ENCODE measurements at places on chromosomes 13 and 19.
A peak's percentile ranks its signal among the peaks of the same experiment; 100 is the strongest.

GRCh38 chr13:26836626-26837025 lies 76.0 kb upstream of the GPR12 start:
- DNase-seq, result no peak

DNA sequence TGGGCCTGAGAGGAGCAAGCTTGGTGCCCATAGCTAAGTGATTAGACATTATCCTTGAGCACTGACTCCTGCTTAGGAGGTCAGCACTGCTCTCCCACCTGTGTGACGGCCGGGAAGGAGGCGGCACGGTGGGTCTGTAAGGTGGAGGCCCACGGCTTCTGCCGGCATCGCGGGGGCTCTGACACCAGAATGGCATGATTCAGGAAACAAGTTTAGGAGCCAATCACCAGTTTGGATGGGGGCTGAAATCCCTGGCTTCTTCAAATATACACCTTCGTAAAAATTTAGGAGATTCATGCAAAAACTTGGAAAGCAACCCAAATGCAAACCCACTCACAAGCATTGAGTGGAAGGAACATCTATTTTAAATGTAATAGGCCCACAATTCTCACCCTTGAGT lies 307.3 kb upstream of the TSHZ3 start:
- no peak for DNase-seq

DNA sequence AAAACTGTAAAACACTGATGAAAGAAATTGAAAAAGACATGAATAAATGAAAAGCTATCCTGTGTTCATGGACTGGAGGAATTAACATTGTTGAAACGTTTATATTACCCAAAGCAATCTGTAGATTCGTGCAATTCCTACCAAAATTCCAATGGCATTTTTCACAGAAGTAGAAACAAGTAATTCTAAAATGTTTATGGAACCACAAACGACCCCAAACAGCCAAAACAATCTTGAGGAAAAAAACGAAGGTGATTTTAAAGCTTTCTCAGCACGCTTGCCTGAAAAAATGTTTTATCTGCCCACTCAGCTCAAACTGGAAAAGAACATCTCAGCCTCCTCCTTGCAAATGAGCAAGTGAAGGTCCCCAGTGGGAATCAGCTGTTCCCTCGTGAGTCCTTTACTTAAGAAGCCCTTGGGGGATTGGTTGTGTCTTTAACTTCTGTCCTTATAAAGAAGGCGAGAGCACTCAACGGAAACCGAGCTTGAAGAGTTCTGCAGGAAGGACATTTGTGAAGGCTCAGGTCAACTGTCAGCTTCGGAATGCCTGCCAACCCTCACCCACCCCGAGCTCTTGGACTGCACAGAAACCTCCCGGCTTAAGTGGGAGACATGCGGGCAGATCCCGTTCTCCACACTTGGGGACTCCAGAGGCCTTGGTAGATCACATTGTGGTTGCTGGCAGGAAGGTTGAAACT lies 256.0 kb upstream of the IRS2 start:
- no peak for DNase-seq

DNA sequence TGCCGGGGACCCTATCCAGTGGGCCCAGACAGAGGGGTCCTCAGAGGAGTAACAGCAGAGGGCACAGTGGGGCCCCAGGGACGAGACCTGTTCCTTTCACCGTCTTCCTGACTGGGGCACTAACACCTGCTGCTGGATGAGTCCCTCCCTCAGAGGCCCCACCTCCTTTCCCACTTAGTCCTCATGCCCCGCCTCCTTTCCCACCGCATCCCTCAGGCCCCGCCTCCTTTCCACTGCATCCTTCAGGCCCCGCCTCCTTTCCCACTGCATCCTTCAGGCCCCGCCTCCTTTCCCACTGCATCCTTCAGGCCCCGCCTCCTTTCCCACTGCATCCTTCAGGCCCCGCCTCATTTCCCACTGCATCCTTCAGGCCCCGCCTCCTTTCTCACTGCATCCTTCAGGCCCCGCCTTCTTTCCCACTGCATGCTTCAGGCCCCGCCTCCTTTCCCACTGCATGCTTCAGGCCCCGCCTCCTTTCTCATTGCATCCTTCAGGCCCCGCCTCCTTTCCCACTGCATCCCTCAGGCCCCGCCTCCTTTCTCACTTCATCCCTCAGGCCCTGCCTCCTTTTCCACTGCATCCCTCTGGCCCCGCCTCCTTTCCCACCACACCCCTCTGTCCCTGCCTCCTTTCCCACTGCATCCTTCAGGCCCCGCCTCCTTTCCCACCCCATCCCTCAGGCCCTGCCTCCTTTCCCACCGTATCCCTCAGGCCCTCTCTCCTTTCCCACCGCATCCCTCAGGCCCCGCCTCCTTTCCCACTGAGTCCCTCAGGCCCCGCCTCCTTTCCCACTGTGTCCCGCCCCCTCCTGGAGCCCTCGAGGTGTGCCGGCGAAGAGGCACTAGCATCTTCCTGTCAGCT lies 6.7 kb downstream of the SPPL2B start:
- no peak for DNase-seq

GRCh38 chr19:7934766-7935165 lies 8.7 kb downstream of the TIMM44 start:
- DNase-seq, result peak; percentile 1

DNA sequence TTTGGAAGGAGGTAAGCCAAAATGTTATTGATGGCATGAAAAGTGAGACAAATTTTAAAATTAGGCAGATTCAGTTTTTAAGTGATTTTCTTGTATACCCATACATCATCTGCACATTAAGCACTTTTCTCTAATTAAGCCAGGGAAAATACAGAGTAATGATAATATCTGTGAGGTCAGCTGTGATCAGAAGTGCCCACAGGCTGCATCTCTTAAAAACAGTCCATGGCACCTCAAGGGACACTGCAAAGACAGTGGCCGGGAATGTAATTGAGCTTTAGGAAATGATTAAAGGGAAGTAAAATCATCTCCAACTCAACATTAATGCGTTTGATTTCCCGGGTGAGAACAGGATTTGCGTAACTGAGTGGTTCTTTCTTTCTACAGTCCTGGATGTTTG lies 2.0 kb downstream of the COL4A1 start:
- DNase-seq, result no peak

GRCh38 chr13:106533943-106534638 lies 1.4 kb downstream of the EFNB2 start:
- no peak for DNase-seq

- no peak for DNase-seq
Observed at GRCh38 chr13:48318377-48318811, 14.8 kb downstream of the RB1 start.

- DNase-seq, result no peak
Observed at GRCh38 chr13:53098455-53098854, 69.8 kb downstream of the OLFM4 start.

GRCh38 chr19:30074096-30074495 lies 132.1 kb downstream of the URI1 start:
- DNase-seq, result no peak

GRCh38 chr13:91101381-91101780 lies 246.1 kb upstream of the MIR17HG start:
- DNase-seq, result no peak

GRCh38 chr19:29837448-29837981 lies 25.7 kb downstream of the CCNE1 start:
- DNase-seq, result no peak

GRCh38 chr13:48436661-48437288 lies 23.9 kb upstream of the LPAR6 start:
- peak; percentile 67 for DNase-seq
